ENCODE measurements at places on chromosomes 7 and 10.

- no peak for DNase-seq
Observed at GRCh38 chr10:52335665-52336064, 21.6 kb downstream of the DKK1 start.

DNA sequence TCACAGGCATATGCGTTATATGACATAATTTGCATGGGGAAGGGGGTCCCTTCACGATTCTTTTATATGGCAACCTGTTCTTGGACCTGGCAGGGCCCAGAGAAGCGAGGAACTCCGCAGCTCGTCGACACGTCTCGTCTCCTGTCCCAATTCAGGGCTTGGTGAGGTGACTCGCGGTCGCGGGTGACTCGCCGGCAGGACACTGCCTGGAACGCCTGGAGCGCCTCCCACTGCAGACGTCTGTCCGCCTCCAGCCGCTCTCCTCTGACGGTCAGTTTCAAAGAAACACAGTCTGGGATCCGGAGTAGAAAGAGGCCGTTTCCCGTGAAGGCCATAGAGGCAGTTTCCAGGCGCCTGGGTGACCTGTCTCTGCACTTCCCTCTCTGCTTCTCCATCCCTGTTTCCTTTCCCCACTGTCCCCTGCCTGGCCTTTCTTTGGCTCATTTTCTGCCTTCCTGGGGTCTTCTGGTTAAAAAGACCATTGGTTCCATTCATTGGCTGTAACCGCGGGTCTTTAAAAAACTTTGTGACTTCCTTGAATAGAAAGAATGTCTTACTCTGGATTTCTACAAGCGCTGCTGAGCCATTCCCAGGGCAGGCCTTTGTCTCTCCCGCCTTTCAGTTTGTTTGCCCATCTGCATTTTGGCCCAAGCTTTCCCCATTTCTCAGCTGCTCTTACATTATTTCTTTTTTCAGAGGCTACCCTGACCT lies 1.2 kb downstream of the UPP1 start:
- DNase-seq = no peak

- no peak for DNase-seq
Observed at GRCh38 chr7:158475679-158476052, 112.0 kb downstream of the PTPRN2 start.

DNA sequence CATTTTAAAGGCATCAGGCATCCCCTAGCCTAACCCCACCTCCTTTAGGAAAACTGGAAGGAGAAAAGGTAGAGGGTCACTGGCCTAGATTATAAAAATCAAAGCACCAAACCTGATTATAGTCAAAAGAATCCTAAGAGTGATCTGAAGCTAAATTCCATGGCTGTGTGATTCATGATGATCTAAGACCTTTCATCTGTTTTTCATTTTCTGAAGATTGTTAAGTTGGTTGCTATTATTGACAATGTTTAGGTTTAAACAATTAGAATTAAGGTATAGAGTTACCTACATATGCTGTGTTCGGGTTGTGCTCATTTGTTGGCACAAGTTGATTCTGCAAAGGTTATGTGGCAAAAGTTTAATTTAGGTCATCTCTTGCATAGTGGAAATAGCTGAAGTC lies 148.7 kb downstream of the BICC1 start:
- DNase-seq = no peak

GRCh38 chr10:115049960-115050359 lies 43.2 kb upstream of the ATRNL1 start:
- no peak for DNase-seq

DNA sequence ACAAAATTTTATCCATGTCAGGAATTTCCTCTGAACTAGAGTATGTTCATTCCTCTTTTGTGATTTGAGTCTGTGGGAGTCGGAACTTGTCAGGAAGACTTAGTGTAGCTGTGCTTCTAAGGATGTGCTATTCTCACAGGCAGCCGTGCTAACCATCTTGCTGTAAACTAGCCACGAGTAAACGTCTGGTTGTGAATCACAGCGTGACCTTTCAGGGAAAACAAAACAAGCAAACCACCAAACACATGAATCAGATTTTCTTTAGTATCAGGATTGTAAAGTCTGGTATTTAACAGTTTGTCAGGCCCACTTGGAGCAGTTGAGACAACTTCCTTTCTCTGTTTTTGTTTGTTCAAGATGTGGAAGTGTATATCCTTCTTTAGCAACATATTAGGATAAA lies 32.0 kb downstream of the AUTS2 start:
- DNase-seq = no peak

- DNase-seq = no peak
Observed at GRCh38 chr7:106978425-106979420, 65.8 kb upstream of the PRKAR2B start.

- DNase-seq = no peak
Observed at GRCh38 chr7:30142710-30143109, 7.9 kb downstream of the MTURN start.

DNA sequence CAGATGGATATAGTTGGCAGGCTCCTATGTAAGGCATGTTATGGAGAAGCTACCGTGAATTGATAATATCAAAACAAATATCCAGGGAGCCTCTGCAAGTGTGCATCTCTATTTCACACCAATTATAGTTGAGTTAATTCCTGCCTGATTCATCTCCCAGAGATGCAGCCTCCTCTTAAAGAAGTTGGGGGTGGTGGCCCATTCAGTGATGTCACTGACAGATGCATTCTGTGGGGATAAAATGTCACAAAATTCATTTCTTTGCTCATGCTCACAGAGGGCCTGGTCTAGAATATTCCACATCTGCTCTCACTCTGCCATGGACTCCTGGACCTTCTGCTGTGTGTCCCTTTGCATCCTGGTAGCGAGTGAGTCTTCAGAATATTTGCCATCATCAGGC lies 189.1 kb upstream of the PRSS1 start:
- no peak for DNase-seq

DNA sequence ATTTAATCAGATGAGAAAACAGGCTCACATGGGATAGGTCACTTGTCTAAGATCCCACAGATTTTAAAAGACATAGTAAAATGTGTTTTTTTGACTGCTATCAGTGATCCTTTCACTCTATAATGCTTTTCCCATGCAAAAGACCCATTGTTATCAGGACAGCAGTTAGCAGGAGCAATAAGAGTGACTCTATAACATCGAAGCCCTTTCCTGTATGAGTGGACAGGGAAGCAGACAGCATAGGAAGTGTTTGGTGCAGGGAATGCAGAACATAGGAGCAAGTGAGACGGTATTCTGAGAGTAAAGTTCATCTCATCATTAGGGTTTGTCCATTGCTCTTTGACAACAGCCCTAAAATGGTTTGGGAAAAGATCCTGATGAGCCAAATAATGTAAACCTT lies 68.5 kb downstream of the SLC25A13 start:
- DNase-seq = no peak

DNA sequence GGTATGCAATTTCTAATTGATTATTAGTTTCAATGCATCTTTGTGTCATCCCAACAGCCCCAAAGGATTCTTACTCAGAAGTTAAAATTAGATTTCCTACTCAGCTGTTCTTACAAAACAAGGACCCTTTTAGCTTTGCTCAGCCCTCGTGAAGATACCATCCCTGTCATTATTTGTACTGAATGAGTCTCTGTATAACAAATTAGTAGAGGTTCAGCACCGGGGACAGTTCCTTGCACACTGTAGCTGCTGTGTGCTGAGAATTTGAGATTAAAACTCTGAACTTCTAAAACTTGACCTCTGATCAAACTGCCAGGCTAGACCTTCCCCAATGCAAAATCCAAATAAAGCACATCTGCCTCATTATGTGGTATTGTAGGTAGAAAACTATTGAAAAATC lies 299.1 kb downstream of the LHFPL3 start:
- DNase-seq = peak; percentile 17

GRCh38 chr10:69527961-69528360 lies 45.3 kb downstream of the NEUROG3 start:
- no peak for DNase-seq

DNA sequence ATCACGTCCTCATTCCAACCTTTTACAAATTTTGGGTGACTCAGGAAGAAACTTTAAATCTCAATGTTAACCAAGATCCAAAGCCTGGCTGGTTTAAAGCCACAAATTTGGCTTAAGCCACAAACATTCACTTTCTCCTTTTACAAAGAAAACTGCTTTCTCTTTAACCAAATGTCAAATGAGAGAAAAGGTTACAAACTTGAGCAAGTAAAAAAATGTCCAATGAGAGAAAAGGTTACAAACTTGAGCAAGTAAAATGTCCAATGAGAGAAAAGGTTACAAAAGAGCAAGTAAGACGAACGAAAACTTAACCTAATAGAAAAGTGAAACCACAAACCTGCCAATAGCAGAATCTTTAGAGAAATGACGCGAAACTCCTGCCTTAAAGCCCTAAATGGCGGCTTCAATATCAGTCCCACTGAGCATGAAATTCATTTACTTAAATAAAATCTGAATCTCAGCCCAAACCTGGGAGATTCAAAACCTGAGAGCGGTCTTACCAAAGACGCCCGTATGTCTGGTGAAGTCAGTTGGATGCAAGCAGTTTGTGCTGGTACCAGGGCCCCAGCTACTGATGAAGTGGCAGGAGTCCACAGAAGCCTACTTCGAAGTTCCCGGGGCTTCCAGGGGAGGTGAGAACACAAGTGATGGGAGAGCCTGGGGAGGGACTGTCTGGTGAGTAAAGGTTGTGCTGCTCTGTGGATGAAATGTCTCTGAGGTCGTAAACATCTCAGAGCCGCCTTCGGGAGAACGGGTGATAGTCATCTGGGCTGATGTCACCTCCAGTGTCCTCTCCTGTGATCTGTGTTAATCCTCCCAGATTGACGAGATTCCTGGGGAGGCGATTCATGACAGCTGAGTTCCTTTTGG lies 74.6 kb downstream of the PAXIP1 start:
- peak; percentile 48 for DNase-seq

GRCh38 chr7:79403451-79403850 lies 50.0 kb downstream of the MAGI2 start:
- no peak for DNase-seq

DNA sequence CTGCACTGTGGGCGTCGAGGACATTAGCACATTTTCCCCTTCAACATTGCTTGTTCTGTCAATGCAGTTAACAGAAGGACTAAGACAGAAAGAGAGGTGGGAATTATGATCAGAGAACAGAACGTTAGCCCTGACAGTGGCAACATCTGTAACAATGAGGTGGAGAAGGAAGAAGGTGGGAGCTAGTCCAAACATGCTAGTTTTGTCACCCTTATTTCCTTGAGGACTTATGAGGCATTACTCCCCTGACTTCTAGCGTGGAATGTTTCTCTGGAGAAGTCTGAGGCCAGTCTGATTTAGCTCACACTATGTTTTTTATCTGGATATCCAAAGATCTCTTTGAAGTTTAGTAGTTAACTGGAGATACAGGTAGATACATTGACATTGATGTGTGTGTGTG lies 73.4 kb downstream of the ZMYND11 start:
- no peak for DNase-seq

DNA sequence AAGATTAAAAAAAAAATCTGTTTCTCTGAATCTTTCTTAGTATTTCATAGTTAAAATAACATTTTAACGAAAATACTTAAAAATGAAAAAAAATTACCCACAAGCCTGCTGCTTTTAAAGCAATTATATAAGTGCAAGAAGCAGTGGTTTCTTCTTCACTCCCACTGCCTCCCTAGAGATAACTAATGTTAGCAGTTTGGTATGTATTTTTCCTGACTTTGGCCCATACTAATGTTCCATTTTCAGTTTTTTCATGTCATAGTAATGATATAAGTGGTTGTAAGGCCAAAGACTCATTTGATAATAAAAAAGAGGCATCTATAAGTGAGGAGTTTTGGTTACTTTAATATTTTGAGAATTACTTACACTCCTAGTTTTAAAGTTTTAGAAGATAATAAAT lies 24.3 kb upstream of the LAMB1 start:
- no peak for DNase-seq

GRCh38 chr7:95675016-95675415 lies 78.7 kb upstream of the PDK4 start:
- DNase-seq = no peak

GRCh38 chr10:119326167-119326566 lies 118.8 kb downstream of the GRK5 start:
- DNase-seq = no peak

GRCh38 chr7:43076189-43076605 lies 36.2 kb upstream of the HECW1 start:
- DNase-seq = peak; percentile 42

DNA sequence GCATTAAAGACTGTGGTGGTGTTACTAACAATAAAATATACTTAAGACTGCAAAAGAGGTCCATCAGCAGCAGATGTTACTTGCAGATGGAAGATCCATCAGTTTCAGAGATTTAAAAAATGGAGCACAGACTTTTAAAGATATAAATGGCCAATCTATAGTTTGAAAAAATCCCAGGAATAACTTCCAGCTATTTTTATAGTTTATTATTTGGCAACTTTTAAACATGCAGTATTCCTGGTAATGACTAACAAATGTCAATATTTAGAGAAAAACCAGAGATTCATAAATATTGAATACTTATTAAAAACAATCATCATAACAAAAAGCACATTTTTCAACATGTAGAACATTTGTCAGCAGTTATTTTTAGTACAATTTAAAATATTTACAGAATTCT lies 30.7 kb downstream of the RTKN2 start:
- DNase-seq = no peak

DNA sequence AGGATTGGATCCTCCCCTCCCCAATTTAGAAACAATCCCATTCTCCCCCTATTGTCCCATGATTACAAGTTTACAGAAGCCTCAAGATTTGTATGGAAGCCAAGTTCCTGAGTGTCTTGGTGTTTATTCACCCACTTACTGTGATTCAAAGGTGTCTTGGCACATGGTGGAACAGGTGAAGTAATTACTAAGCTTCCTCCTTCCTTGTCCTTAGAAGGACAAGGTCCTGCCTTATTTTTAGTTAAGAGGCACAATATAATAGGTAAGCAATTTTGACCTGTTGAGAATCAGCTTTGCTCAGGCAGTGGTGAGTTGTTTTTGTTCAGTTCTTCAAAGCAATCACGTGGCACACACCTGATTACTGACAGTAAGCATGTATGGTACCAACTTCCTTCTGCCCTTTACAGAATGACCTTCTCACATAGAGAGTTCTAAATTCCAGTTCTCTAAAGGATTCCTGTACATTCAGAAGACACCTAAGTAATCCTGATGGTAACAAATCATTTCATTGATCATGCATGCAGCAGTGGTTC lies 60.7 kb upstream of the SLC13A1 start:
- DNase-seq = no peak

DNA sequence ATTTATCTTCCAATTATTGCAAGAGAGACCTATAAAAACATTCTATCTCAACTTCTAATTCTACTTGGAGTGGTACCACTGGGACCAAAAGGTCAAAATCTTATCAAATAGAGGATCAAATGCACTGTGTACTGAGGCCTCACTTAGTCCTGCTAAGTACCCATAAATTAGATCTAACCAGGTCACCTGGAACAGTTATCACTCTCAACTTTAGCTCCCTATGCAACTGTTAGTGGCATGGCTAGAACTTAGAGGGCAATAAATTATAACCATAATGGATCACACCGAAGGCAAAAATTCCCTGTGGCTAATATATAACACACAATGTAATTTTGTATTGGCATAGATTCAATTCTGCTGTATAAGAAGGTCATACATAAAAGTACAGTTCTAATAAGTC lies 428.9 kb downstream of the PCDH15 start:
- DNase-seq = no peak
